ENCODE measurements at places on chromosomes 7 and 10. TPM values are rescaled to one million over a fixed set of nuclear protein-coding genes. Genes with fewer than 3 reads are reported as not detected.

DNA sequence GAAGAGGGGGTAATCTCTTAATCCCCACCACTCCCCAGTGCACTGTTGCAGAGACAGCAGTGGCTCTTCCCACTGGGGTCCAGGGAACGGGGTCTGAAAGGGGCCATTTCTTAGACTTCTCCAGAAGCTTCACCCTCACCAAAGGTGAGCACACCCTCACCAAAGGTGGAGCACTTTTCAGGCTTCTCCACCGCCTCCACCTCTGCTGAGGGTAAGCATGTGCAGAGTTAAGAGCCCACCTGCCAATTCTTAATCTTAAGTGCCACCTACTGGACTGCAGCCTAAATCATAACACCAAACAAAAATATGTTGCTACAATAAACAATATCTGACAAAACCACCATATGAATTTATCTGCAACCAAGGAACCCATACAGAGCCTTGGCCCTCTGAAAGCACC lies 27.0 kb downstream of the SNX13 start:
- no peak for DNase-seq

- DNase-seq: no peak
Observed at GRCh38 chr10:119444866-119445265, 97.7 kb downstream of the RGS10 start.

DNA sequence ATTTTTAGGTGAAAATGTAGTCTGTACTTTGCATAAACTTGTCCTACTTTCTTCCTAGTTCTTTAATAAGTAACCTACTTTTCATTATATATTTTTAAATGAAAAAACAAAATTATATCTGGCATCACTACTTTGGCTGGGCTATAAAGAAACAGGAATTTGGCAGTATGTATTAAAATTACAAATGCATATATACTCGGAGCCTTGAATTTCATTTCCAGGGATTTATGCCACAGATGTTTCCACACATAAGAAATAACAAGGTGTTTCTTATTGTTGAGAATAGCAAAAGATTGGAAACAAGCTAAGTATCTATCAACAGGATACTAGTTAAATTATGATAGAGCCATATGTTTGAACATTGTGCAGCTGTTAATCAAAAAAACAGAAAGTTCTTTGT lies 2.2 kb upstream of the ARHGAP12 start:
- no peak for DNase-seq

Gene PRKAR2B
- total RNA-seq: 2.6 TPM

- no peak for DNase-seq
Observed at GRCh38 chr10:50679149-50679548, 55.4 kb upstream of the SGMS1 start.

GRCh38 chr10:119818889-119819270 lies 53.8 kb downstream of the MCMBP start:
- DNase-seq: no peak

- no peak for DNase-seq
Observed at GRCh38 chr10:34862892-34863291, 47.8 kb upstream of the PARD3 start.

Gene KCND2
- total RNA-seq: not detected

DNA sequence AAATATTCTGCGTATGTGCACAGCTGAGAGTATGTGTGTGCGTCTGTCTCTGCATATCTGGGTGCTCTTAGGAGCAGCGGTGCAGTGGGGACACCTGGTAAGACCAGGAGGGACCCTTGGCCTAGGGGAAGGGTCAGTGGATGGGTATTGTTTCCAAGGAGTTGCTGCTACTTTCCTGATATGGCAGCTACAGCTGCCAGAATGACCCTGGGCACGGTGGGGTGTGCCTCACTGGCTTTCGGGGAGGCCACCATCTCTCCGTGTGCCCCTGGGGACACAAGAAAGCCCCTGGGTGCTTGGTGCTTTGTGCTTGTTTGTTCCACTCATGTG lies 8.6 kb downstream of the PFKFB3 start:
- DNase-seq: no peak

Data from right lobe of liver (tissue), 6 donors.